Fibroblast of villous mesenchyme (primary cell): ENCODE measurements at places on chromosomes 7 and 10. TPM values are rescaled to one million over a fixed set of nuclear protein-coding genes. Genes with fewer than 3 reads are reported as not detected.

The GHRHR gene
- not detected in 2 replicates for total RNA-seq

The RGS10 gene
- 35.4 and 50.9 TPM in 2 replicates for total RNA-seq

The NEBL gene
- under 0.01 TPM in 2 replicates for total RNA-seq

The PRLHR gene
- not detected in 2 replicates for total RNA-seq

The APBB1IP gene
- total RNA-seq: 3.2 and 4.3 TPM in 2 replicates

The CALML3 gene
- total RNA-seq: not detected in 2 replicates

The ASB10 gene
- not detected in 2 replicates for total RNA-seq

The SYNPO2L gene
- total RNA-seq: 0.43 and 0.64 TPM in 2 replicates

The SCIN gene
- total RNA-seq: 3.9 and 4.3 TPM in 2 replicates

The ZNF425 gene
- total RNA-seq: 2.9 and 3.5 TPM in 2 replicates

The PNLIPRP3 gene
- total RNA-seq: not detected in 2 replicates

The MSMB gene
- not detected in 2 replicates for total RNA-seq

The ZNRF2 gene
- total RNA-seq: 4.8 and 6.5 TPM in 2 replicates

The CALN1 gene
- total RNA-seq: under 0.01 TPM in 1 of 2 replicates, not detected in the other

The OR2A5 gene
- not detected in 2 replicates for total RNA-seq

The ZC3HAV1L gene
- 13.9 and 21.2 TPM in 2 replicates for total RNA-seq

The TAC1 gene
- not detected in 2 replicates for total RNA-seq

The ANK3 gene
- 1.3 and 5.8 TPM in 2 replicates for total RNA-seq

The SLC26A5 gene
- not detected in 2 replicates for total RNA-seq

The NOS3 gene
- 1.3 and 3.5 TPM in 2 replicates for total RNA-seq

The IFIT1B gene
- under 0.01 TPM in 1 of 2 replicates, not detected in the other for total RNA-seq

The PKD2L1 gene
- total RNA-seq: not detected in 2 replicates
